ENCODE measurements at places on chromosomes 16 and 17.

GRCh38 chr16:58128181-58128631 lies 975 bp downstream of the CFAP20 start:
- DNase-seq = no peak

DNA sequence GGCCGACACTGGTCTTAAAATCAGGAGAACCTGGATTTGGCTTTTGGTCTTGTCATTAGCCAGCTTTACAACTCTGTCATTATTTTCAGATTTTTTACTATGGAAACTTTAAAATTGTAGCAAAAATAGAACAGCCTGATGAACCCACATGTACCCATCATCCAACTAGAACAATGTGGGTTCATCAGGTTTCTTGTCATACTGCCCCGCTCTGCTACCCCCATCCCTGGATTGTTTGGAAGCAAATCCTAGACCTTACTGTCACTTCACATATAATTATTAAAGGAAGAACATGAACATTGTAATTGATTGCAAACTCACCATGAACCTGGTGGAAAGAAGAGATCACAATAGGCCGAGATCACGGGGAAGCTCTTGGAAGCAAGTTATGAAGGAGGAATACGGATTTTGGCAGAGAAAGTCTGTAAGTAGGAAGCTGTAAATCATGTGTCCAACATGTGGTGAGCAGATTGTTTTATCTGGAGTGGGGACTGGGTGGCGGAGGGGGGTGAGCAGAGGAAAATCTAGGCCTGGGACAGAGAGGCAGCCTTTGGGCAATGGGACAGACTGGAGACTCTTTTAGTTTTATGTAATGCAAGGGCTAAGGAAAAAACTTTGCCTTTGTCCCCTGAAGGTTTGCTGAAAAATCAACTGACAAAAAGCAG lies 67.0 kb downstream of the PITPNC1 start:
- DNase-seq = no peak

- DNase-seq = no peak
Measured at GRCh38 chr17:49590874-49591273, 15.2 kb downstream of the NXPH3 start.

DNA sequence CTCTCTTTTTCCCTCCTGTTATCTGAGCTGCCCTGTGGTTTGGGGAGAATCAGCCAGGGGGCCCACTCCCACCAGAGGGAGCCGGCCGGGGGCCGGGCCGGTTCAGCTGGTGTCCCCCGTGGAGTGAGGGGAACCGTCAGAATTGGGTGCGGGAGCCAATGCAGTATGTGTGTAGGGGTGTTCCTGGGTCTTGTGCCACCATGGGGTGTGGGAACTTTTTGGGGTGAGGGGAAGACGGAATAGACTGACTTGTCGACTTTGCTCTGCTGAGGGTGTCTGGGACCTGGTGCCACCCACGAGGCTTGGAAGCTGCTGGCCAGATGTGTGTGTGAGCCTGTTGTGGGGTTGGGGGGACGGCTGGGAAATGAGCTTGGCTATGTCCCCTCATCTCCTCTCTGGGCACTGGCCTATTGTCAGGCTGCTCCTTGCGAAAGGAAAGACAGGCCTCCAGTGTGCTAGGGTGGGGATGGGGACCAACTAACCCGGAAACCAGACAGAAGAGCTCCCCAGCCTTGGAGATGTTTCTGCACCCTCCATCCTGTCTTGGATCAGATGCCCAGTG lies 9.9 kb downstream of the RARA start:
- DNase-seq = no peak

GRCh38 chr17:37233036-37233435 lies 142.7 kb upstream of the C17orf78 start:
- DNase-seq = no peak

DNA sequence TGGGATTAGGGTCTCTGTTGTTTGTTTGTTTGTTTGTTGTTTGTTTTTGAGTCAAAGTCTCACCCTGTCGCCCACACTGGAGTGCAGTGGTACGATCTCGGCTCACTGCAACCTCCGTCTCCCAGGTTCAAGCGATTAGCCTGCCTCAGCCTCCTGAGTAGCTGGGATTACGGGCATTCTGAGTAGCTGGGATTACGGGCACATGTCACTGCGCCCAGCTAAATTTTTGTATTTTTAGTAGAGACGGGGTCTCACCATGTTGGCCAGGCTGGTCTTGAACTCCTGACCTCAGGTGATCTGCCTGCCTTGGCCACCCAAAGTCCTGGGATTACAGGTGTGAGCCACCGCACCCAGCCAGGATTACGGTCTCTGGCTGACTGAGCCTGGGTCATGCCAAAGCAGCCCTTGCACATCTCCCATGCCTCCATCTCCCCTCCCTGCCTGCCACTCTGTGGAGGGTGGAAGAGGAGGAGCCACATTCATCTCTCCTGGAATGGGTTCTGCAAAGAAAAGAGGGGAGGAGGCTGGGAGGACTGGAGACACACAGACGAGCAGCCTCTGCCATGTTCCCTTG lies 59.2 kb downstream of the BEAN1 start:
- DNase-seq = no peak

GRCh38 chr17:63497708-63498483 lies 21.0 kb downstream of the ACE start:
- peak; percentile 24 for DNase-seq

- no peak for DNase-seq
Measured at GRCh38 chr16:67653789-67654402, 6.2 kb downstream of the ACD start.

DNA sequence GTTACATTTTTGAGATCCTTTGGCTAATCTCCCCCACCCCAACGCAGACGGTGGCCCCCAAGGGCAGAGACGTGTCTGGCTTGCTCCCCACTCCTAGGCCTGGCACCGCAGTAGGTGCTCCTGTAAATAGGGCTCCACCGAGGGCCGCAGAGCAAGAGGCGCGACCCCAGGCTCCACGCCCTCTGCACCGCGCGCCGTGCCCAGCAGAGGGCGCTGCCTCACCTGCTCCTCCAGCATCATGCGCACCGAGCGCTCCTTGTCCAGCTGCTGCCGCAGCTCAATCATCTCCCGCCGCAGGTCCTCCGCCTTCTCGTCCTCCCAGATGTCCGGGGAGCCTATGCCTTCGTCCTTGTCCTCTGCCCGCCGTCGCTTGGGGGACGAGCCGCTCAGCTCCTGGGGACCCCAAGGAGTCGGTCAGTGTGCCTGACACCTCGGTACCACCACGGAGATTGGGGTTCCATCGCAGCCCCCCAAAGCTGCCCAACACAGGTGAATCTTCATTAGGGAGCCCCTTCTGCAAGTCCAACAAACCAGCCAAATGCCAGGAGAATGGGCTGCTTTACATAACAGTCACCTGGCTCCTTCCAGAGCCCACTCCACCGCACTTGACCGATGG lies 11.2 kb downstream of the TFAP4 start:
- DNase-seq = peak; percentile 31

DNA sequence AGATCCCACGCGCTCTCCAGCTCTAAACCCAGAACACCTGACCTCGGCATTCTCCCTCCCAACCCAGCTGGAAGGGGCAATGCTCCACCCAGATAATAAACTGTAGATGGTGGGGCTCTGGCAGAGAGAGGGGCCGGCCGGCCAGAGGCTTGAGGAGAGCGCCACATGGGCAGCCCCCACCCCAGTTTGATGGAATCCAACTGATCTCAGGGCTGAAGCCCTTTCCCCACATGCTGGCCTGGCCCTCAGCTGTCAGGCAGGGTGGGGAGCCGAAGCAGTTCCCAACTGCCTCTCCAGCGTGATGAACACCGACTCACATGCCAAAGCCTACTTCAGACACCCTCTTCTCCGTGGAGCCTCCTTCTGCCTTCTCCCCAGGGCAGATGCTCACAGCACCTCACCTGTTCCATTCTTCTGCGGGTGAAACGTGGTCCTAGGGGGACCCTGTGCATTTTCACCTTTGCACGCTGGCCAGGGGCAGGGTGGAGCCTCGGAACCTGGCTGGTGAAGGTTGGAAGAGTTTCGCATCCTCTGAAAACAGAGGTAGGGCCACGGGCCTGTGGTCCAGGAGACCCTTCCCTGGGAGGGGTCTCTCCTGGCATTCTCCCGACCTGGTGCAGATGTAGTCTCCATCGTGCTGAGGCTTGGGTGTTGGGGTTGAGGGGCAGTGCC lies 65.7 kb upstream of the ZNF469 start:
- DNase-seq = no peak

DNA sequence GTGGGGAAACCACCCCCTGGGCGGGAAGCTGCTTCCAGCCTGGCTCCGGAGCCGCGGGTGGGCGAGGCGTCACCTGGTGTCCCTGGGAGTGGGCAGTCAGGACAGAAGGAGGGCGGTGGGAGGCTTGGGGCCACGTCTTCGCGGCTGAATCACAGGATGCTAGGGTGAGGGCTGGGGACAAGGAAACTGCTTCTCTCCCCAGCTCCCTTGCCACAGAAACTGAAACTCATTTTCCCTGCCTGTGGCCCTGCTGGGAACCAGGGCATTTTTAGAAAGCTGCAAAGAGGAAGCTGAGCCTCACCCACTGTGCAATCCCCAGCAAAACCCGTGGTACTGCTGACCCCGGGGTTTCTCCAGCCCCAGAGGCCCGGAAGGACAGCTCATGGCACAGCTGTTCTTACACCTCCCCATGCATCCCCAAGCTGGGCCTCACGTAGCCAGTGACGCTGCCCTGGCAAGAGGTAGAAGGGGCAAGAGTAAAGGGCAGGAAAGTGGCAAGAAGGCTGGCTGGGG lies 8.2 kb downstream of the RHBDF2 start:
- DNase-seq = peak; percentile 91

DNA sequence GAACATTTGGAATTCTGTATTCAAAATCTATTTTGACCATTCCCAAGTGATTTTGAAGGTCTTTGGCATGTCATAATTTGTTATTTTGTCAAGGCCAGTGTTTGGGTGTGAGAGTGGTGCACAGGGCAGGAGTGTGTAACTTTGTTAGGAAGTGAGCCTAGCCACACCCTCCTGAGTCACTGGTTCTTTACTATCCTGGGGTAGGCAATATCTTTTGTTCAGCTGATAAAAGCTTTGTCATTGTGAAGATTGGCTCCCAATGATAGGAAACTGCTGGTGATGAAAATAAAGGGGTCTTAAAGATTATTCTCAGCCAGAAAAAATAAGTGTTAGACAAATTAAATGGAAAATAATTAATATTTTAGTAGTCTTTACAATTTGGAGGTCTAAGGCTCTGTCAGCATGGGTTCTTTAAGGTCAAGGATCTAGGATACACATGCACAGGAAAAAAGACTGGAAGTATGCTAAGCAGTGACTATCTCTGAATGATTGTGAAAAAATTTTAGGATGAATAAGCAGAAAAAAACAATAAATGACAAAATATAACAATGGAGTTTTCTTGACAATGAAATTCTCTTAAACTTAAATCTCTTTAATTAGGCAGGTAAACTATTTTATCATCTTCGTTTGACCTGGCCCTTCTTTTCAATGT lies 5.1 kb downstream of the UBN1 start:
- DNase-seq = peak; percentile 73

GRCh38 chr16:635573-636205 lies 416 bp downstream of the METTL26 start:
- no peak for DNase-seq

GRCh38 chr17:79407385-79407784 lies 203.5 kb downstream of the RBFOX3 start:
- DNase-seq = no peak

DNA sequence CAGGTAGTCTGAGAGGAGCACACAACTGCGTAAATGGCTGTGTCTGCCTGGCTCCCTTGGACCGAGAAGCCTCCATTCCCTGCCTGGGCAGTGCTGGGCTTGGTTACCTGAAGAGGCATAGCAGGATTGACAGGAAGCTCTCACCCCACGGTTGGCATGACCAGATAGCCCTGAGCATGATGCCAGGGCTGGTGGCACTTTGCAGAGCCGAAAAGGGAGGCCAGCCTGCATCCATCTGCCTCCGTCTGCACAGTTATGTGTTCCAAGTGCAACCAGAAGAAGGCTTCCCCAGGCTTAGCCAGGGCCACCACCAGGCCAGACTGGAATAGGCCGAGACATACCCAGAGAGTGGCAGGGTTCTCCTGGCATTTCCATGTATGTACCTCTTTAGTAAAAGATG lies 36.6 kb downstream of the GNAO1 start:
- no peak for DNase-seq

DNA sequence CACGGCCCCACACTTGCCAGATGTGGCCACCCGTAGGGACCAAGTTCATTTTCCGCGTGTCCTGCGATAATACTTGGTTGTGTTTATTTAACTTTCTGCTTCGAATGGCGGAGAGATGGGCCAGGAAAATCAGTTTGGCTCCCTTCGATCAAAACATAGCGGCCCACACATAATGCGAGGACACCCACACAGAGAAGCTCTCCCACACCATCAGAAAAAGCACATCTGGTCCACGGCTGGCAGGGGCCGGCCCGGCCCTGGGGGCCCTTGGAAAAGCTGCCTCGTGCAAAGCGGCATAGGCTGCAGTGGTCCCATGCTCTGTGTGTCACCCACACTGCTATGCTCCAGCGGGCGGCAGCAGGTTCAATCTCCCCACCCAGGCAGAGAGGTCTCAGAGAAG lies 46.9 kb downstream of the ZNF423 start:
- DNase-seq = no peak

DNA sequence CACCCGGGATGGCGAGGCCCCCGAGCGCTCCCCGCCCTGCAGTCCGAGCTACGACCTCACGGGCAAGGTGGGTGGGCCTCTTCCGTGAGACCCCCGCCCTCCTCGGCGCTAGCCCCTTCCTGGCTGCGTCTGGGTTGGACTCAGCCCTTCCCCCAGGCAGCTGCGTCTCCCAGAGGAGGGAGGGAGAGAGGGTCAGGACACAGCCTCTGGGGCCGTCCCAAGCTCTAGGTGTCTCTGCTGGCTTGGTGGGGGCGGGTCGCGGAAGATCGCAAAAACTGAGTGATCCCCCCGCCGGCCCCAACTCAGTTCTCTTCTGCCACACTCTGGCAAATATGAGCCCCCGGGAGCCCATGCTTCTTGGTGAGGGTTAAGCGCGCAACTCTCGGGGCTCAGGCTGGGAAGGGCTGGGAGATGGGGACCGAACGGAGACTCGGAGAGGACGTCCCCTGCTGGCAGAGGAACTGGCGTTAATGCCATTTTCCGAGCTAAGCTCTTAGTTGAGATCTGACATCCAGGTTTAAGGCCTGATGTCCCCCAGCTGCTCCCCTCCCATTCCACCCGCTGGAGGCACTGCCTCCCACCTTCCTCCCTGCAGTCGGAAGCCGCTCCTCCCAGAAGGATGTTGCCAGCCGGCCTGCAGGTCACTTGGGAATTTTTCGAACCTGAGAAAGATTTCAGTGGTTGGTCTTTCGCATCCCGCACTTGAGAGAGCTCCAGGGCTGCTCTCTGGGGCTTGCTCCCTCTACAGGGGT lies 419 bp downstream of the RAB37 start:
- DNase-seq = no peak

All from HT1080 (cell line).